Activated T-cell treated with anti-CD3 and anti-CD28 coated beads for 48 hours (primary cell): ENCODE measurements at places on chromosomes 12 and 14.

DNA sequence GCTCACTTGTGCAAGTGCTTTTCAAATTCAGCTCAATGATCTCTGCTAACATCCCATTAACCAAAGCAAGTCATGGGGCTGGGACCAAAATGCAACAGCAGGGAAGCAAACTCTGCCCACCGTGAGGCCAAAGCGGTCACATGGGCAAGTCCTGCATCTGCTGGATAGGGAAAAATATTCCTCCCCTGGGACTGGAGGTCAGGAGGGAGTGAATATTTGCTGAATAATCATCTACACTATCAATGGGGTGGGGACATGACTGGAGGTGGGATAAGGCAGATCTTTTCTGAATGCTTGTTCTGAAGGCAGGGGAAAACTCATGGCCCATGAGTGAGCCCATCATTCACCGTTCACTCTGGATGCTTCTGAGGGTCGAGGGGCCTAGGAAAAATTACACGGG, 45.1 kb upstream of the VRK1 start:
- DNase-seq = no peak

DNA sequence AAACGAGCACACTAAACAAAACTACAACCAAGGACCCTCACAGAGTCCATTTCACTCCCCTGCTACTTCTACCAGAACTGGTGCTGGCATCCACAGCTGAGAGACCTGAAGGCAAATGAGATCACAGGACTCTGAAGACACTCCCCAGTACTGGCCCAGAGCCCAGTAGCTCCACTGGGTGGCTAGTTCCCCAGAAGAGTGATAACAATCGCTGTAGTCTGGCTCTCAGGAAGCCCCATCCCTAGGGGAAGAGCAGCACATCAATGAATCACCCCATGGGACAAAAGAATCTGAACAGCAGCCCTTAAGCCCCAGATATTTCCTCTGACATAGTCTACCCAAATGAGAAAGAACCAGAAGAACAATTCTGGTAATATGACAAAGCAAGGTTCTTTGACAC, 190.7 kb upstream of the BMP4 start:
- no peak for DNase-seq

- no peak for DNase-seq
Measured at GRCh38 chr14:92753250-92753649, 4.8 kb upstream of the LGMN start.

GRCh38 chr14:56092763-56093162, 25.4 kb upstream of the PELI2 start:
- no peak for DNase-seq

DNA sequence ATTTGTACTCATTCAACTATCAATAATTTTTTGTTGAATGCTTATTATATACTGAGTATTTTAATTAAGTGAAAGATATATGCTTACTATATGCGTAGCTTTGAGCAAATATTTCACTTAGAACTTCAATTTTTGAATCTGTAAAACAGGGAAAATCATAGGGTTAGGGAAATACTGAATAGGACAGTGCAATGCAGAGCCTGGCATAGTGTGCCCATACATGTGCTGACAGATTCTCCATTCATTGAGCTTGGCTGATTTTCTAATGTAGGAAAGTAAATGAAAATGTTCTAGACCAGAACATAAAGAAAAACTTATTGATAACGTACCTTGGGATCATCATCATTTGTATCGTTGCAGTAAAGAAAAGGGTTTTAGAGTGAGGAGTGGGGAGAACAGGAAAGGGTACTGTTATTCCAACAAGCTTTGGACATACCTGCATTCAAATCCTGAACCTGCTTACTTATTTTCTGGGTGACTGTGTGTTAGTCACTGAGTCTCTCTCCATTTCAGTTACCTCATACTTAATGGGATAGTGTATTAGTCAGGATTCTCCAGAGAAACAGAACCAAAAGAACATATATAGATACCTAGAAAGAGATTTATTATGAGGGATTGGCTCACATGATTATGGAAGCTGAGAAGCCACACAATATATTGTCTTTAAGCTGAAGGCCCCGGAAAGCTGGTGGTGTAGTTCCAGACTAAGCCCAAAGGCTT, 436.4 kb downstream of the ADAMTS20 start:
- no peak for DNase-seq

- no peak for DNase-seq
Measured at GRCh38 chr14:69660344-69661193, 49.2 kb downstream of the SUSD6 start.

GRCh38 chr12:42447371-42447786, 121.4 kb downstream of the PPHLN1 start:
- DNase-seq = no peak

- DNase-seq = no peak
Measured at GRCh38 chr12:47017041-47017713, 62.2 kb upstream of the PCED1B start.

DNA sequence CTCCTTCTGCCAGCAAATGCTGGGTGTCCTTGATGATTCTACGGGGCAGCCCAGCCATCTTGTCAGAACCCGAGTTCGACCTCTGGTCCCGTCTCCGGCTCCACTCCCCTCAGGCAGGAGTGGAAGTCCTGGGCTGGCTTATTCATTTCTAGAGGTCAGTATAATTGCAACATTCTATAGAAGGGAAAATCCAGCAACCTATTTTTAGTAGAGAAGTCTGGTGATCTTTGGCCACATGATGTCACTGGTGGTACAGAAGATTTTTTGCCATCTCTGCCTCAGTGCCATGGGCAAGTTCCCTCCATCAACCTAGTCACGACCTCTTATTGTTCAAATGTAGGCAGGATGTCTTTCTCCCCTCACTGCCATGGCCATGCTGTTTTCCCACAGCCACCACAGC, 22.4 kb downstream of the OR10G2 start:
- DNase-seq = no peak

- DNase-seq = no peak
Measured at GRCh38 chr12:85260896-85261295, 19.1 kb upstream of the ALX1 start.

DNA sequence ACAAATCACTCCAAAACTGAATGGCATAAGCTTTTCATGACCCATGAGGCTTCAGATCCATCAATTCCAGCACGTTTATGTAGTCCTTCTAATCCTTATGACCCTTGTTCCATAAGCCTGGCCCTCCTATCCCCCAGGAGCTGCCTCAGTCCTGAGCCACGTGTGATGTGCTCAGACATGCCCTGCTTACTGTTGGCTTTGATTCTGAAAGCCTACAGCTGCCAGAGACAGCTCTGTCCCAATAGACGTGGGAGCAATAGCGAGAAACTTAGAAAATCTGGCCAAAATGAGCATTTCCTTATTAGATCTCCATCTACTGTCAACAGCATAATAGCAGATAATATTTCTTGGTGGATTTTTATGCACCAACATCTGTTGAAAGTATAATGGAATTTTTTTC, 33.2 kb downstream of the DUSP6 start:
- DNase-seq = no peak

GRCh38 chr12:74619884-74620283, 82.2 kb downstream of the ATXN7L3B start:
- DNase-seq = no peak

DNA sequence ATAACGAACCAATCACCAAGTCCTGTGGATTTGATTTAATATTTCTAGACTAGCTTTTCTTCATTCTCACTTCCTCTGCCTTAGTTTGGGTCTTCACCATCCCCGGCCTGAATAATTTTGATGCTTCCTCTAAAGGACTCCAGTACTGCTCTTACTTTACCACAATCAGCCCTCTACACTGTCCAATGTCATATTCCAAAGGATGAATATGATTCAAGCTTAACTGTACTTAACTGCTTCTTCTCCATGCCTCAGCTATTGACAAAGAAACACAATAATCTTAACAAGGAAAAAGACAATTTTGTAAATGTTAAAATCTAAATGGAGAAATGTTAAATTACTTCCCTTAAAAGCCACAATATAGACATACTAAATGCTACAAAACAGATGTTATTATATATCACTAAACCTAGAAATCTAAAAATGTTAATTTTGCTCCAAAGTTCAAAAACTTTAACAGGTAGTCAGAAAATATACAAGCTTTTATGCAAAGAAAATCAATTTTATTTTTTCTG, 70.2 kb downstream of the STXBP6 start:
- no peak for DNase-seq

DNA sequence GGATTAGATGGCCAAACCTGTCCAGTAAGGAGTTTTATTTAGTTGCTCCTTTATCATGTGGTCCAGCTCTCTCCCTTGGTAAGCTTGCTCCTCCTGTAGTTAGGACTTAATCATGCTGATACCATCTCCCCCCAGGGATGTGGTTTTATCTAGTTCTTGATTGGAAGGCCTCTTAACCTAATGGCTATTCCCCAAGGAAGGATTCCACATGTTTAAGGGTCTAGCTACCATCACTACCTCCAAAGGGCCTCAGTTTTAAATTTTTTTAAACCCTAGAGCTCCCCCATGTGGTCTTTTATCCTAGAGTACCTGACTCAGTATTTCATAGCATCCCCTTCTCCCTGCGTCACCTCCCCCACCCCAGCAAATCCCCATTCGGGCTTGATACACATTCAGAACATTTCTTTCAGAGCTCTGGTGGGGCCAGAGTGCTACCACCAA, 22.5 kb downstream of the MAP3K12 start:
- DNase-seq = no peak

GRCh38 chr12:77796775-77797174, 33.9 kb upstream of the NAV3 start:
- DNase-seq = no peak

GRCh38 chr14:69605738-69606137, 5.7 kb upstream of the SUSD6 start:
- no peak for DNase-seq

GRCh38 chr14:104082807-104083206, 2.7 kb upstream of the ASPG start:
- DNase-seq = no peak

GRCh38 chr14:77181603-77182437, at the start of gene TMEM63C:
TSS of gene TMEM63C (plus strand) at chr14:77181798. CDS start at chr14:77218814, 37,016 bp downstream.
- peak; percentile 65 for DNase-seq

GRCh38 chr14:89325959-89326358, 91.1 kb downstream of the FOXN3 start:
- DNase-seq = no peak

DNA sequence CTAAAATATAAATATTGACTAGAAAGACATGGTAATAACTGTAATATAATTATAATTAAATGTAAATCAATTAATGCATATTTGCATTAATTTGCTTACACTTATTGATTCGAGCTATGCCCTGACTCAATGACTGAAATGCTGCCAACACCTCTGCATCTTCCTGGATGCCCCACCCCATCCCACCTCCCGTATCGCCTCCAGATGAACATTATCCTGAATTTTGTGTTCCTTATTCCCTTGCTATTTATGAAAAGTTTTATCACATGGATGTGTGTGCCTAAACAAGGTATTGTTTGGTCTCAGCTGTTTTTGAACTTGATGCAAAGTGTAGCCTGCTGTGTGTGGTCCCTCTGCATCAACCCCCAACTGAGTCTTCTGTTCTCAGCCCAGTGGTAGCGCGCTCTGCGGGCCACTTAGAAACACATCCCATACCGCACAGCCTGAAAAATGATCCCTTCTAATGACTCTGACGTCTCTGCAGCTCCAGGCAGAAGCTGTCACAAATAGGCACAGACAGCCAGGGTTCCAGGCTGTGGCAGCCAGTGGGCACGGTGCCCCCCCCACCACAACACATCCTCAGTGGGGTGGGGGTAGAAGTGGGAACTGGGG, 96.5 kb downstream of the PRMT8 start:
- no peak for DNase-seq

GRCh38 chr12:10497602-10498001, 8.1 kb upstream of the EIF2S3B start:
- peak; percentile 49 for DNase-seq

GRCh38 chr12:22366181-22366580, 31.7 kb upstream of the ST8SIA1 start:
- DNase-seq = no peak

DNA sequence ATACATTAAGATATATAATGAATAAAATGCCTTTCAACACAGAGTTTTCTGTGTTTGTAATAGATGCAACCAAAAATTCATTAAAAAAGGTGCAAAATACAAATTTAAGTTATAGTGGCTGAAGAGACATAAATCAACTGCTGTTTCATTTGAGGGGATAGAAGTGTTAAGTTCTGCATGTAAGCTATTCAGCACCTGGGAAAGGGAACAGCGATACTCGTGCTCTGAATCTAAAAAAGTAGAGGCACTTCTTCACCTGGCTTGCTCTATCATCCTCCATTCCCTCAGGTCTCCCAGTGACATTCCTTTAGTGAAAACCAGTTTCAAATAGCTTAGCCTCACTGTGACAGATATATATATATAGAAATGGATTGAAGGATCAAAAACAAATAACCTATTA, 222.6 kb downstream of the ACSS3 start:
- DNase-seq = no peak

GRCh38 chr12:124827588-124828184, 36.0 kb downstream of the SCARB1 start:
- DNase-seq = no peak

DNA sequence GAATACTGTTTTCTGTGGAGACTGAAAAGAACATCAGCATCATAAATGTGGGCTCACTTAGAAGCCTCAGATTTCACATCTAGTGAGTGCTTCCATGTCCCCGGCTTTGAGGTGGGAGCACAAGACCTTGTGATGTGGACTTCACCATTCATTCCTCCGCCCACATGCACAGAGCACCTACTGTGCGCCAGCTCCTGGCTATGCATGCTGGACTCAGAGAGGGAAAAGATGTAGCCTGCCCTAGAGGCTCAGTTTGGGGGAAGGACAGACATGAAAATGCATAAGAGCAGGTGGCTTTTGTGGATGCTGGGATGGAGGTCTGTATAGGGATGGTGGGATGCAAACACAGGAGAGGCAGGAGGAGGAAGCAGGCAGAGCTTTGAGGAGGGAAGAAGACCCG, 65.0 kb downstream of the SERPINA3 start:
- no peak for DNase-seq

DNA sequence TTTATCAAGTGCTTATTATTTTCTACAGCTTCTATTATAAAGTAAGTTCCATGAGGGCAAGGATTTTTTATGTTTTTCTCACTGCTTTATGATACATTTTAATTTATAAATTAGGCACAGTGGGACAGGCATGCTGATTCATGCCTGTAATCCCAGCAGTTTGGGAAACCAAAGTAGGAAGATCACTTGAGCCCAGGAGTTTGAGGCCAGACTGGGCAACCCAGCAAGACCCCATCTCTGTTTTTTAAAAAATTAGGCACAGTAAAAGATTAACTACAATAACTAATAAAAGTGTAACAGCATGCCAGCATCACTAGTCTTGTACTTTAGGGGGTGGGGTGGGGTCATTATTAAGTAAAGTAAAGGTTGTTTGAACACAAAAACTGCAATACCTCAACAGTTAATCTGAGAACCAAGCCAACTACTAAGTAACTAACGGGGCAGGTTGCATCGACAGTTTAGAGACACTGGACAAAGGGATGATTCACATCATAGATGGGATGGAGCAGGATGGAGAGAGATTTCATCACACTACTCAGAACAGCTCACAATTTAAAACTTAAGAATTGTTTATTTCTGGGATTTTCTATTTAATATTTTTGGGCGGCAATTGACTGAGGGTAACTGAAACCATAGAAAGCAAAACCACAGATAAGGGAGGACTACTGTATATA, 119.5 kb downstream of the PLEKHA5 start:
- no peak for DNase-seq
